ENCODE measurements at places on chromosomes 7 and 10.
A peak's percentile ranks its signal among the peaks of the same experiment; 100 is the strongest.

- DNase-seq = no peak
Observed at GRCh38 chr10:60374836-60375235, 14.8 kb downstream of the ANK3 start.

DNA sequence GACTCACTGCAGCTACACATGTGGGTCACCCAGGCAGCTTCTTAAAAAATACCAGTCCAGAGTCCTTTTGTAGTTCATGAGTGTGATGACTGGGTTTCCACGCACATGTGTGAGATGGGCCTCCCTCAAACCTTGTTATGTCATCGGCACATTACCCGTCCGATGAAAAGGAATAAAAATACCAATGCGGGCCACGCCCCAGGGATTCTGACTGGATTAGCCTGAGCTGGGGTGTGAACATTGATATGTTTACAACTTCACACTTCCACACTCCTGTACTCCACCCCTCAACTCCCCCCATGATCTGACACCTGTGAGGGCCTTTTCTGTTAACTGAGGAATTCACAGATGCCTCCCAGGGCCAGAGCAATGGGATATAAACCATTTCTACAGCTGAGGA, 6.2 kb downstream of the SLC29A3 start:
- DNase-seq = no peak

- no peak for DNase-seq
Observed at GRCh38 chr7:76022026-76022780, 25.6 kb downstream of the STYXL1 start.

- DNase-seq = no peak
Observed at GRCh38 chr7:157497744-157498651, 161.2 kb downstream of the DNAJB6 start.

GRCh38 chr10:1212571-1213141, 156.5 kb downstream of the WDR37 start:
- no peak for DNase-seq

DNA sequence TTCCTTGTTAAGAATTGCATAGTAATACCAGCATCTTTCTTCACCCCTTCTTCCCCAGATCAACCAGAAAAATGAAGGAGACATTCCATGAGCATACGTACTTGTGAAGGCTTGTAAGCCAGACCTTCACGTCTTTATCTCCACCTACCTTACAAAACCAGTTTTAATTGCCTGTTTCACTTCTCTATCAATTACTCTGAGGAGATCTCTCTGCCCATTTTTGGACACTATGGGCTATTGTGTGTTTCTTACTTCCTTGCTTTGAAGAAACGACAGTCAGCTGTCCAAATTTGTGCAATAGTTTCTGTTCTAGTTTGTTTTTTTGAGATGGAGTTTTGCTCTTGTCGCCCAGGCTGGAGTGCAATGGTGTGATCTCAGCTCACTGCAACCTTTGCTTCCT, 349.7 kb upstream of the MBL2 start:
- no peak for DNase-seq

- DNase-seq = no peak
Observed at GRCh38 chr10:26481914-26482550, 43.9 kb downstream of the APBB1IP start.

- no peak for DNase-seq
Observed at GRCh38 chr10:8273749-8274148, 219.3 kb downstream of the GATA3 start.

- no peak for DNase-seq
Observed at GRCh38 chr10:33214174-33214573, 120.3 kb downstream of the NRP1 start.

DNA sequence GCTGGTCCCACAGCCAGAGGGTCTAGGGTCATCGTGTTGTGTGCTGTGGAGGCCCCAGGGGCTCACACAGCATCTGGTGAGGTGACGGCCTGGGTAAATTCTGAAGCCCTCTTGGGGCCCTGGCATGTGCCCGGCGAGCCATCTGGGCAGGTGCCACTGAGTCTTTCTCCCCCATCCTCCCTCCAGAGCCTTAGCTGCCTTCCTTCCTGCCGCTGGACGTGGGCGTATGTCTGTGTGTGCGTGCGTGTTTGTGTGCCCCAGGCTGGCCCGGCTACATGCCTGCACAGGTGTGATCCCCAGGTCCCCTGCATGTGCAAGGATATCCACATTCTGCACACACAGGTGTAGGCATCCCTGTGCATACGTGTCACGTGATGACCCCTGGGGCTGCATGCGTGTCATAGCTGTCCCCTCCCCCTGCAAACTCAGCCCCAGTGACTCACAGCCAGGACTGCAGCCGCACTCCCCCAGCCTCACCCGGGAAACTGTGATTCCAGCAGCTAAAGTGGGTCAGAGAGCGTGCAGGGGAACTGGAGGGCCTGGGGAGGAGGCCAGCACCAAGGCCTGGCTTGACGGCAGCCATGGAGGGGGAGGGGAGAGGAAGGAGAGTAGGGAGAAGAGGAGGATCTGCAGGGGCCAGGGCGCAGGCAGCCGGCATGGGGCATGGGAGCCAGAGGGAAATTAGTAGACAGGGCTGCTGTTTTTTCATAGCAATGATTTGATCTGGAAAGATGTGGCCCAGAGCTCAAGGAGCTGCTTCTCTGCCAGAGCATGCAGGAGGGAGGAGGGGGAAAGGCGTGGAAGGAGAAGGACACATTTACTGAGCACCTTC, 46.4 kb downstream of the ELFN1 start:
- DNase-seq = no peak

DNA sequence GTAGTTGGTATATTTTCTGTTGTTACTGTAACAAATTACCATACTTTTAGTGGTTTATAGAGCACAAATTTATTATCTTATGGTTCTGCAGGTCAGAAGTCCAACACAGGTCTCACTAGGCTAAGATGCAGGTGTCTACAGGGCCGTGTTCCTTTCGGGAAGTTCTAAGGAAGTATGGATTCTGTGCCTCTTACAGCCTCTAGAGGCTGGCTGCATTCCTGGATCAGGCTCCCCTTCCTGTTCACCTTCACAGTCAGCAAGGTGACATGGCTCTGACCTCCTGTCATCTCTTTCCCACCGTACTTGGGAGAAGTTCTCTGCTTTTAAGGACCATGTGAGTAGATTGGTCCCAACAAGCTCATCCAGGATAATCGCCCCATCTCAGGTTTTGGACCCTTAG, 37.3 kb downstream of the BMPR1A start:
- DNase-seq = no peak

DNA sequence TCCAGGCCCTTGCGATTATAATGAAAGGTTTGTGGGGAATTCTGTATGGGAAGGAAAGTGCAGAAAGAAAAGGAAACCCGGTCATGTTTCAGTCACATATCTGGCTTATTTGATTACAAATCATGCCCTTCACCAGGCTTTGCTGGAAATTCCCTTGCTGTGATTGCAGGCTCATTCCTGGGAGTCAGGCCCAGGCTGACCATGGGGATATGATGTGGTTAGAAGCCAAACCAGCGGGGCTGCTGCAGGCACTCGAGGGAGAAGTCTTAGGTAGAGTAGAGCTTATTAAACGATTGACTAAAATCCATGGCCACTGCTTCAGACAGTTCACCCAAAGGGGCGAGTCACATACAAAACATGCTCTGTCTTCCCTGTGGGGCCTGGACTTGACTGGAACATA, 16.2 kb downstream of the PKD1L1 start:
- DNase-seq = no peak

- no peak for DNase-seq
Observed at GRCh38 chr10:11024596-11024995, 6.9 kb downstream of the CELF2 start.

- DNase-seq = no peak
Observed at GRCh38 chr10:74927701-74928100, 101.3 kb downstream of the KAT6B start.

- DNase-seq = no peak
Observed at GRCh38 chr10:85666102-85666501, 700.5 kb downstream of the GRID1 start.

GRCh38 chr7:110170841-110171240, 920.1 kb upstream of the LRRN3 start:
- no peak for DNase-seq

- DNase-seq = no peak
Observed at GRCh38 chr10:69855346-69856111, 53.8 kb downstream of the COL13A1 start.

- DNase-seq = peak; percentile 23
Observed at GRCh38 chr10:62048919-62049623, 147.6 kb downstream of the ARID5B start.

GRCh38 chr10:98086837-98087708, 47.4 kb upstream of the R3HCC1L start:
- no peak for DNase-seq

DNA sequence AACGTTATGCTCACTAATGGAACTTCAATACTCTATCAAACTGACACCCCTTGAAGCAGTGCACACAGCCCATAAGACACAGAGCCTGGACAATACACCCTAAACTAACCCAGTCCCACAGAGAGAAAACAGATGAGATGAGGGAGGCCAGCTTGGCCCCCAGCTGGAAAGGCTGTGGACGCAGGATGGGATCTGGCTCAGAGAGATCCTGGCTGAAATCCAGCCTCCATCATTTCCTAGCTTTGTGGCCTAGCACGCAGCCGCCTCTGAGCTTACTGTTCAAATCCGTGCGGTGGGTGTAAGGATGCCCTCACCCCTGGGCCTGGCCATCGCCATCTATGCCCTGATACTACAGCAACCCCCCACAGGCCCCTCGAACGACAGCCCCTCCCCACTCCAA, 32.7 kb downstream of the SNX8 start:
- no peak for DNase-seq

Data from iPS DF 19.7 (cell line).